ENCODE measurements at places on chromosomes 1 and 21.

- DNase-seq: no peak
Measured at GRCh38 chr1:54701996-54702395, 13.7 kb upstream of the TTC4 start.

GRCh38 chr1:207831517-207832327, 79.2 kb downstream of the CD34 start:
- DNase-seq: no peak

GRCh38 chr1:20847611-20848080, 60.5 kb upstream of the HP1BP3 start:
- no peak for DNase-seq

GRCh38 chr1:201450721-201451291, 18.2 kb downstream of the PHLDA3 start:
- no peak for DNase-seq

DNA sequence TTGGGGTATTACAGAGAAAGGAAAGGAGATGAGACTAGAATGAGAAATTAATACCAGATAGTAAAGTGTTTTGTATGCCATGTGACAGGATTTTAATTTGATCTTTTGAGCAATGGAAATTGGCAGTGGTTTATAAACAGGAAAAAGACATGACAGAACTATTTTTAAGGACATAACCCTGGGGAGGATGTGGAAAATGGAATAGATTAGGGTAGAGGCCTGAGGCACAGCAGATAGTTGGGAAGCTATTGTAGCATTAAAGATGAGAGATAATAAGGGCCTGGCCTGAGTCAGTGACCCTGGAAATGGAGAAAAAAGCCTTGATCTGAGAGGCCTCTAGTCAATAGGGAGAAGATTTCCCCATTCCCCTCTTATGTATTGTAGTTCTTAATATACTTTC, 22.1 kb upstream of the KCNA3 start:
- DNase-seq: no peak

- DNase-seq: no peak
Measured at GRCh38 chr1:151714820-151715725, 1.5 kb downstream of the CELF3 start.

DNA sequence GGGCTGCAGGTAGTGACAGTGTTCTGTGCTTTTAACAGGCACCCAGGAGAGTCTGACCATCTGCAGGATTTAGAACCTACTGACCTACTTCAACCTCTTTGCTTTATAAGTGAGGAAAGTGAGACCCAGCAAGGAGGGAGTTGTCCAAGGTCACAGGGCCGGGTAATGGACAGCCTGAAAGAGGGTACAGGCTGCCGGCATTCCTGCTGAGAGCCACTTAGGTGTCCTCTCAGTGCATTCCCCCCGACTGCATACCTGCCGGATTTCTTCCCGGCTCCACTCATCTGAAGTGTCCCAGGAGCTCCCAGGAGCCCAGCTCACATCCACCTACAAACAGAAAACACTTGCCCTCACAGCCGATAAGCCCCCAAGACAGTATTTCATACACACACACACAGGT, 13.9 kb downstream of the PHLDA3 start:
- no peak for DNase-seq

- DNase-seq: no peak
Measured at GRCh38 chr1:74363220-74363619, 128.0 kb downstream of the TNNI3K start.

DNA sequence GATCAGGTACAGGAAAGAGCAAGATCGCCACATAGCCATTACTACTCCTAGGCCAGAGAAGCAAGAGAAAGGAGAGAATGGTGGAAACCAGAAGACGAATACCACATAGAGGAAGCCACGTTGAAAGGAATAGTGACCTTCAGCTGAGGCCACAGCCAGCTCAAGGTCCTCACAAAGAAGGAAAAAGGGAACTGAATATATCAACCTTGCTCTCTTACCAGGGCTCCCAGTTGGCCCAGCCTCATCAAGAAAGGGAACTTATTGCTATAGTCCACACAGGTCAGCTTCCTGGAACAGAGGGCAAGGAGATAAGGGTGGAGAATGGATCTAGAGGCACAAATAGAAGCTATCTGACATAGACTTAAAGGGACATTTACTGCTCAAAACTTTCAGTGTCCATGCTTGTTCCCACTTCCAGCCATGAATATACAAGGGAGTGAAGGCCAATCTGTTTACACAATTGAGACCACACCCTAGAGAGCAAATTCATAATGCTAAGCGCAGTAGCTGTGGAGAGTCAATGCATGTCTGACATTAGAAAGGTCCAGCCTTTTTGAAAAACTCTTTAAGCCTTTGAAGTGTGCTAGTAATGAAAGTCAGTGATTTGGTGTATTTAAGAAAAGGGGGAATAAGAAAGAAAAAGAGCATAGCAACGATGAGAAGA, 120.7 kb upstream of the ZC3H11B start:
- no peak for DNase-seq

DNA sequence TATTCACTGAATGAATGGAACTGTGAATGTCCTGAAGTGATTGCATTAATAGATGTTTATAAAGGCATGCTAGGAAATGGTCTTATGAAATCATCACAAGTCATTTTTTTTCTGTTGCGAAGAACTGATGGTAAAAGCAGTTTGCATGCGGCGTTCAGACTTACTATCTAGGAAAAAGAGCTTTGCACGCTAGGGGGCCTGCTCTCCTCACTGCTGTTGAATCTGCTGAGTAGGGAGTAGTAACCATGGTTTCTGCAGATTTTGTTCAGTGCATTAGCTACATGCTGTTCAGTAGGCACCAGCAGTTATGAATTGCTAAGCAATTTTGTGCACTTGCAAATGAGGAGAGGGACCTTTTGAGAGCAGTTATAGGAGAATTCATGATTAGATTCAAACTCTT, 57.9 kb downstream of the CENPF start:
- DNase-seq: no peak

GRCh38 chr1:28112388-28113241, 24.2 kb upstream of the EYA3 start:
- no peak for DNase-seq

DNA sequence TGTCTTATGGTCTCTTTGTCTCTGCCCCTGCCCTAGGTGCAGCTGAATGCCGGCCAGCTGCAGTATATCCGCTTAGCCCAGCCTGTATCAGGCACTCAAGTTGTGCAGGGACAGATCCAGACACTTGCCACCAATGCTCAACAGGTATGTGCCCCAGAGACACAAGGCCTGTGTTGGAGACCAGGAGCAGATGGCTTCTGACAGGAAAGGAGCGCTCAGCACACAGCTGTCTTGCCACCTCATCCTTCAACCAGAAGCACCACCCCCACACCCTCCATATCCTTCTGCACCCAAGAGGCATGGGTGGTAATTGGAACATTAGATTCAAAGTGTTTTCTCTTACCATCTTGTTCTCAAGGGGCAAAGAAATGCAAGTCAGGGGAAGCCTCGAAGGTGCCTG, 17.0 kb upstream of the KCNQ4 start:
- DNase-seq: no peak
